ENCODE measurements at places on chromosomes 7 and 10.

DNA sequence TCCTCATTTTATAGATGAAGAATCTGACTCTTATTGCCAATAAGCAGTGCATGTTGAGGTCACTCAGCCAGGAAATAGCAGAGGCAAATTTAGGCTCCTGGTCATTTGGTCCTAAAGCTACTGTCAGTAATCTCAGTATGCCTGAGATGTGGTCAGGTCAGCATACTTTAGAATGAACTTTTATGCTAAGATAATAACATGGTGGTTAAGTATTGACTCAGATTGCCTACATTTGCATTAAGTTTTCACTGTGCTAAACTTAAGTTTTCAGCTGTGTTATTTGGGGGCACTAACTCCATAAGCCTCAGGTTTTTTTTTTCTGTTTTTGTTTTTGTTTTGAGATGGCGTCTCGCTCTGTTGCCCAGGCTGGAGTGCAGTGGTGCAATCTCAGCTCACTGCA is 35.9 kb upstream of the CCSER2 start:
- DNase-seq, result no peak

GRCh38 chr10:11397077-11397965 is 214.1 kb downstream of the USP6NL start:
- no peak for DNase-seq

DNA sequence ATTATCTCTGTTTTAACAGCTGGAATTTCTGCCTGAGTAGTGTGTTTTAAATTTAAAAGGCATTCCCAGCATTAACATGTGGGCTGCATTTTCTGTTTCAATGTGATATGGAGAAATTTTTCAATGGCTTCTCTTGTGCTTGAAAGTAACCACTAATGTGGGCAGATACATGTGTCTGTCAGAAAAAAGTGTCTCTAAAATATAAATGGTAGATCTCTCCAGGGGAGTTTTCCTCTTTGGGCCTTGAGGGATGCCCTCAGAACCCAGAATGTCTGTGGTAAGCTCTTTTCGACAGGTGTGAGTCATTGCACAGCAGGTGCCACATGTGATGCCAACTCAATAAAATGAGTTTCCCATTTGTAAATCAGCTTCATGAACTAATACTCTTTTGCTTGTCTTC is 221.1 kb downstream of the SEMA3E start:
- DNase-seq, result no peak

DNA sequence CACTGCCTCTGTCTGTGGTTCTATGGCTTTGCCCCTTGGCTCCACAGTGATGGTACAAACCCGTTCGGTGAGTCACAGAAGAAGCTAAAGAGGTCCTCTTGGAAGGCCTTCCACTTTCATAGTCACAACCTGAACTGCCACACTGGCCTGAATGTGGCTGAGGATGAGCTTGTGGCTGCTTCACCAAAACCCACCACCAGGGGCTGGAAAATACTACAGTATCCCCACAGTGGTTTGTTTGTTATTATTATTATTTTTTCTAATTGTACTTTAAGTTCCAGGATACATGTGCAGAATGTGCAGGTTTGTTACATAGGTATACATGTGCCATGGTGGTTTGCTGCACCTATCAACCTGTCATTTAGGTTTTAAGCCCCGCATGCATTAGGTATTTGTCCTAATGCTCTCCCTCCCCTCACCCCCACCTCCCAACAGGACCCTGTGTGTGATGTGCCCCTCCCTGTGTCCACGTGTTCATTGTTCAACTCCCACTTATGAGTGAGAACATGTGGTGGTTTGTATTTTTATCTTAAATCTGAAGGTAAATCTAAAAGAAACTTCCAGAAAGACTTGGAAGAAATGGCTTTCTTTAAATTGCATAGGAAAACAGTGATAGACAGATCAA is 160.8 kb upstream of the NPSR1 start:
- DNase-seq, result no peak

DNA sequence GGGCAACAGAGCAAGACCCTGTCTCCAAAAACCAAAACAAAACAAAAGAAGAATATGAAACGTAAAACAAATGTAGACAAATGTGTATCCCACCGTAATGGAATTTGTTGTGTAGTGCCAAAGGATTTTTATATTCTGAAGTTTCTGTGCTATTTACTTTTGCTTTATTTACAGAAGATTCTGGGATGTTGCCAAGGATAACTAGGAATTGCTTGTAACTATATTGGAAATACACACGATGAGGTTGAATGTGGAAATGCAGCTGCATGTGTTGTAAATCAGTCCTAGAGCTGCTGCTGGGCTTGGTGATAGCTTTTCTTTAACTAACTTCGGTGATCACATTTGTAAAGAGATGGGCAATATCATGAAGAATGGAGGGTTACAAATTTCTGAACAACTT is 39.5 kb downstream of the GALNT17 start:
- DNase-seq, result no peak

DNA sequence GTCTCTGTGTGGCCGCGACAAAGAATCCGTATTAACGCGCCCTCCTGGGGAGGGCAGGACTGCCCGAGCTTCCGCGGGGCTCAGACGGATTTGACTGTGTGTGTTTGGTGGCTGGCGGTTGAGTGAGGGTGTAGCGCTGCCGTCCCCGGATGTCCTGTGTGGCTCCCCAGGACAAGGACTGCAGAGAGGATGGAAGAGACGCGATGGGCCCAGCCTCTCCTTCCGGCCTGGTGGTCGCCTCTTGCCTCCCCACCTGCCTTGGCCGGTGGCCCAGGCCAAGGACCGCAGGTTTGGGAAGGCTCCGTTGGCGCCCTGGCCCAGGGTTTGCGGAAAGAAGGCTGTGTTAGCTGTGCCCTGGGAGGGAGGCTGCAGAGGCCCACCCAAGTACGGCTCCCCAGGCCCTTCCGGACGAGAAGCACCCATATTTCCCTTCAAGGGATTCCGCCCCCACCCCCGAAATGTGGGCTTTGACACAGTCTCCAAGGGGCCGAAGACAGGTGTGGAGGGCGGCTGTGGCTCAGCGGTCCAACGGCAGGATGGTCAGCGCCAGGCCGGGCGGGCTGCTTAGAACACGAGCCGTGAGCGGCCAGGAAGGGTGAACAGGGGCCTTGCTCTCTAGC is 2.3 kb downstream of the UNCX start:
- DNase-seq, result no peak

- no peak for DNase-seq
Observed at GRCh38 chr10:53469383-53469782, 696.8 kb upstream of the MBL2 start.

DNA sequence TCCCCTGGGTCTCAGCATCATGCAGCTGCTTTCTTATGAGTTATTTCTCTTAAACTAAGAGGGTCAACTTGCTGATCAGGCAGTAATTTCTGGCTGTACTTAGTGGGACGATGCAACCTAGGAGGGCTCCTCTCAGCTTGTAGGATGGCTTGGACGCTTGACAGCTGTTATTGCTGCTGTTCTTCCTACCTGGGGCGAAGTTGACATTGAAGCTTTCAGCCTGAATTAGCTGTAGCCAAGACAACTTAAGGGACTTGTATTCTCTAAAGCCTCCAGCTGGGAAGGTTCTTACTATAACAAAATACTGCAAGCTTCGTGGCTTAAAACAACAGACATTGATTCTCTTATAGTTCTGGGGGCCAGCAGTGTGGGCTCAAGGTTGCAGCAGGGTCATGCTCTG is 224.9 kb downstream of the ACTR3B start:
- no peak for DNase-seq

GRCh38 chr7:122380992-122381391 is 76.4 kb upstream of the FEZF1 start:
- no peak for DNase-seq

GRCh38 chr7:23523486-23524075 is 8.2 kb downstream of the TRA2A start:
- no peak for DNase-seq

DNA sequence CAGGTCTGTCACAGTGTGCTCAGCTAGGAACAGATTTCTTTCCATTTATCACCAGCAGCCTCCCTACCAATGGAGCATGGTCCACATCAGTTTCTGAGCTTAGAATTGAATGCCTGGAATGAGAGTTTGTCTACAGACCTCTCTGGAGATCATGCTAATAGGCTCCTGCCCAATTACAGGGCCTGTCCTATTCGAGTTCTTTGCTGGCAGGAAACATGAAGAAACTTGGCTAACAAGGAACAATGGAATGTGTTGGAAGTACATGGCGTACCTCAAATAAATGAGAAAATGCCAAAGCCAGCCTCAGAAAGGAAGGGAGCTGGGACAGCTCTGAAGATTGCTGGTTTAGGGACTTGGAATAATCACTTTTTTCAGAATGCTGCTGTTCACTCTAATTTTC is 186.0 kb upstream of the AKR1E2 start:
- DNase-seq, result no peak

DNA sequence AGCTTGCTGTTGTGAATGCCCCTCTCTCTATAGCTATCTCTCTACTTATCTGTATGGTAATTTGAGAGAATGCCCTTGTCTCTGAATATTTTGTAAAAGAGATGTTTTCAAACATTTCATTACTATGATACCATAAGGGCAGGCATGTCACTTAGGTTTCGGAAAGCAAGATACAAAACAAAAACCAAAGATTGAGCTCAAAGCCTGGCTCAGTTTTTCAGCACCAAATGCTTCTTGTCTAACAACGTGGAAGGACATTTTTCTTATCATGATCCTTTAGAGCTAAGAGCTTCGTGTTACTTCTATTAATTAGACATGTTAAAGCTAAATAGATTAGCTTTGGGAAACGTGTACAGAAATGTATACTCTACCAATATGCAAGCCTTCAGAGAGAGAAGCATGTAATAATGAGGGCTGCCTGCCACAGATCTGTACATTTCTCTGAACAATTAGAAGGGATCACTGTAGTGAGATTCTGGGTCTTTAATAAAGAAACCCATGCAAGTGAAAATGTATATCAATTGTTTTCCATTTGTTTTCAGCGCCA is 148.9 kb downstream of the ARID5B start:
- DNase-seq, result no peak

- DNase-seq, result no peak
Observed at GRCh38 chr10:20041931-20042330, 225.7 kb downstream of the PLXDC2 start.

- no peak for DNase-seq
Observed at GRCh38 chr10:28181478-28182096, 121.3 kb downstream of the MPP7 start.

DNA sequence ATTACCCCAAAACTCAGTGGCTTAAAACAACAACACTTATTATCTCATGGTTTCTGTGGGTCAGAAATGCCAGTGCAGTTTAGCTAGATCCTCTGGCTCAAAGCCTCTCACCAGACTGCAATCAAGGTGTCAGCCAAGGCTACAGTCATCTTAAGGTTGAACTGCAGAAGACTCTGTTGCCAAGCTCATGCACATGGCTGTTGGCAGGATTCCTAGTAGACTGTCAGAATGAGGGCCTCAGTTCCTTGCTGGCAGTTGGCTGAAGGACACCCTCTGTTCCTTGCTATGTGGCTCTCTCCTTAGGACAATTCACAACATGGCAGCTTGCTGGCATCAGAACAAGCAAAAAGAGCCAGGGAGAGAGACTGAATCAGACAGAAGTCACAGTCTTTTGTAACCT is 34.7 kb downstream of the TOMM7 start:
- no peak for DNase-seq

GRCh38 chr7:3673524-3673923 is 372.5 kb downstream of the SDK1 start:
- no peak for DNase-seq

- DNase-seq, result no peak
Observed at GRCh38 chr7:35558841-35559240, 136.1 kb downstream of the HERPUD2 start.

GRCh38 chr10:126204320-126204719 is 184.0 kb downstream of the ADAM12 start:
- DNase-seq, result no peak

DNA sequence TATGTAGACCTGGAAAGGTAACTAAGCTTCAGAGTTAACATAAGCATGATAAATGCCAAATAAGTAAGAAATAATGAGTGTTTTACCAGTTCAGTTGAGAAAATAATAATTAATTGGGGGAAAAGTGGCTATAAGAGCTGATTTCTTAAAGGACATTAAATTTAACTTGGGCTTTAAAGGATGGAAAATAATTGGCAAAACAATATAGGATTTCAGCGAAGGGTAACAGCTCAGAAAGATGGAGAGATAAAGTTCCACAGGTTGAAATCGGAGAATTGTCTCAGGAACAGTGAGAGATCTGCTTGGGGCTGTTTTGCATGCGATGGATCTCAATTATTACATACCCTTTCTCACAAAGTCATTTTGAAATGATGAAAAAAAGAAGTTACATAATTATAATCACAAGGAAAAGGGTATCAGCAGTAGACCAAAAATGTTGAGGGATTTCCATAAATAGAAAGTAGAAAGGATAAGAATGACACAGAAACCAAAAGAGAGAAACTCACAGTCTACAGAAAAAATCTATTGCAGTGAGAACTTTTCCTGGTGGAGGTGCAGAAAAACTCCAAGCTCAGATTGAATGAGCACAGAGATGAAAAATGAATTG is 40.1 kb upstream of the ITGB8 start:
- DNase-seq, result no peak

- no peak for DNase-seq
Observed at GRCh38 chr10:93603023-93603422, 2.0 kb upstream of the RBP4 start.

GRCh38 chr7:1275451-1276381 is 43.0 kb downstream of the UNCX start:
- DNase-seq, result no peak

DNA sequence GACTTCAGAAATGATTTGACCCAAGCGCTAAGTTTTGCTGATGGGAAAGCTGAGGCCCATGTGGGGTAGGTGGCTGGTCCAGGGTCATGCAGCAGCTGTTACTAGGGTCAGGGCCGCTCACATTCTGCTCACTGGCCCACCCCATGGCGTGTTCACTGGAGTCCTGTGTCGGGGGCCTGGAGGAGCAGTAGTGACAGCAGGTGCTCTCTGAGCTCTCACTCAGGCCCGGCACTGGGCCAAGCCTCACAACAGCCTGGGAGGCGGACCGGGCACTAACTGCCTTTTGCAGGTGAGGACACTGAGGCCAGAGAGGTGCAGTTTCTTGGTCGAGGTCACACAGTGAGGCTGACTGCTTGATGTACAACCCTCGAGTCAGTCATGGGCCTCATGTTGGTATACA is 82.7 kb downstream of the GLRX3 start:
- no peak for DNase-seq

DNA sequence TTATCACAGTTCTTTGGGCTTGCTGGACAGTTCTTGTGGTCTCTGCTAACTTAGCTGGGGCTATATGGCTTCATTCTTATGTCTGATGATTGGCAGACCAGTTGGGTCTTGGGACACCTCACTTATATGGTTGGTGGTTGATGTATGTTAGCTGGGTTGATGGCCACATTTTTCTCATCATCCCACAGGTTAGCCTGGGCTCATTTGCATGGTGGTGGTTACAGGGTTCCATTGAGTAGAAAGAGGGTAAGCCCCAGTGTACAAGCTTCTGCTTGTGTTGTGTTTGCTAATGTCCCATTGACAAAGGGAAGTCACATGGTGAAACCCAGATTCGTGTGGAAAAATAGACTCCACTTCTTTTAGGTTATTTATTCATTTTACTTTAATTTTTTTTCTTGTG is 40.6 kb downstream of the TMEM60 start:
- DNase-seq, result no peak

Measured in CD14-positive monocyte (primary cell).